Thymus (tissue), 14 donors: ENCODE measurements at places on chromosomes 4 and X. TPM values are rescaled to one million over a fixed set of nuclear protein-coding genes. Genes with fewer than 3 reads are reported as not detected.

The GYPA gene
- total RNA-seq, result 8.2 TPM

The KLKB1 gene
- total RNA-seq, result 0.33 TPM

The PSAPL1 gene
- total RNA-seq, result 0.09 TPM

The KLB gene
- total RNA-seq, result 0.05 TPM

The SMS gene
- 69.9 TPM for total RNA-seq
